ENCODE measurements at places on chromosomes 12 and 14.

DNA sequence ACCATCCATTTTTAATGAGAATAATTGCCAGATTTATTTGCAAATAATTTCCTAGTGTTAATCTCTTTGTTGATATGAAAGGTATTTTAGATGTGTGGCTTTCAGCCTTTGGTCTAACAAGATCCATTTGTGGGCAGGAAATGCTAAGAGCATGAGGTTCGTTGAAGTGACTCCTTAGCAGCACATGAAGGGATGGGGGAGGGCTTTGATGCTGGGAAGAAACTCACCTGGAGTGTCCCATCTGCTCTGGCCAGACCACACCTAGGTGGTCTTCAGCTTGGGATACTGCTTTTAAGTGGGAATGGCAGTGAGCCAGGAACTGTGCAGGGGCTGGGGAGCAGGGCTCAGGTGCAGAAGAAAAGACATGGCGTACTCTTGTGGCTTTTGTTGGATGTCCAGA lies 13.6 kb downstream of the SFSWAP start:
- no peak for DNase-seq

DNA sequence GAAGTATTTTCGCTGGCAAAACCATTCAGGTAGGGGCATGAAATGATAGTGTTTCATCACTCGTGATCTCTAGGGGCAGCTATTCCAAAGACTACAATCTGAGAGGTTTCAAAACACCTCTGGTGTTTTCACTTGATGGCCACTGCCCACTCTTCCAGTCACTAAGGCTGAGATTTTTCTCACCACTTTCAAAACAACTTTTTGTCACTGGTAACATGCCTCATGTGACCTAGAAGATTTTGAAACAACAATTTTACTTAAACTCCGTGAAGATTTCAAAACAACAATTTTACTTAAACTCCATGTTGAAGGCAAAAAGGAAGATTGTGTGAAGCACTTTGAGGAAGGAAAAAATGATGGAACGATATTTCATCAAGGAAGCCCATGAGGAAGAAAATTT lies 1.2 kb upstream of the IRAK3 start:
- DNase-seq, result no peak

- no peak for DNase-seq
Measured at GRCh38 chr14:90467501-90467900, 70.7 kb downstream of the CALM1 start.

DNA sequence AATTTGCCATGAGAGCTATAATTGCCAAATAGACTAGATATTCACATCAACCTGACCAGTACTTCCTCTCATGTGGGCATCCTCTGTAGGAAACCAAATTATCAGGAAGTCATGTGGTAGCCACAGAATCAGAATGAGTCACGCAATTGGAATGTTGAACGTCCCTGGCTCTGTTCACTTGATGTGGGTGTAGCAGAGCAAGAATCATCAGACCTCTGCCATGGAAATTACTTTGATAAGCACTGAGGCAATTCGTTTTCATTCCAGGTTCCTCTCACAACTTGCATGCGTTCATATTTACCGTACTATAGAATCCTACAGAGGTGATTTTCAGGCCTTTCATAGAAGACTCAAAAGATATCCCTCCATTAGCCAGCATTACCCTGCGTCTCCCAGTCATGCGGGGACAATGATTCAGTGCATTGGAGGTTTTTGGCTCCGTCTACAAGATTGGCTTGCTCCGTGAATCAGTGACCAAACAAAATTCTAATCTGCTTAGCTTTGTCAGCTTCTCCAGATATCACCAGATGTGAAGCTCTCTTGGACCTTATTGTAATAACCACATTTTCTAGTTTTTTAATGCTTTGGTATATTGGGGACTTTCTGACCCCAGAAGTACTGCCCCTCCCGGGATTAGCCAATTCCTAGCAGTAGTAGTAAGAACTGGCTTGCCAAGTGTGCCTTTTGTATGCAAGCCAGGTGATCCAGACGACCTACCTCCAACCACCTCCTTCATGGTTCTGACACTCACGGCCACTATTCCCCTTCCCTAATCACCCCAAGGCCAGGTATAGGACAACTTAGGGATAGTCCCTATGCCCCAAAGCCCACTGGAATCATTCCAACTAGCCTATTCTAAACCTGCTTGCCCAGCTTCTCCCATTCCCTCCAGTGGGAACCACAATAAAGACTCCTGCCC lies 133.4 kb downstream of the KICS2 start:
- no peak for DNase-seq

GRCh38 chr12:95611676-95612309 lies 60.5 kb upstream of the USP44 start:
- no peak for DNase-seq

- no peak for DNase-seq
Measured at GRCh38 chr12:10645910-10646309, 27.9 kb downstream of the STYK1 start.

- DNase-seq, result no peak
Measured at GRCh38 chr12:122238861-122239260, 13.0 kb upstream of the DIABLO start.

DNA sequence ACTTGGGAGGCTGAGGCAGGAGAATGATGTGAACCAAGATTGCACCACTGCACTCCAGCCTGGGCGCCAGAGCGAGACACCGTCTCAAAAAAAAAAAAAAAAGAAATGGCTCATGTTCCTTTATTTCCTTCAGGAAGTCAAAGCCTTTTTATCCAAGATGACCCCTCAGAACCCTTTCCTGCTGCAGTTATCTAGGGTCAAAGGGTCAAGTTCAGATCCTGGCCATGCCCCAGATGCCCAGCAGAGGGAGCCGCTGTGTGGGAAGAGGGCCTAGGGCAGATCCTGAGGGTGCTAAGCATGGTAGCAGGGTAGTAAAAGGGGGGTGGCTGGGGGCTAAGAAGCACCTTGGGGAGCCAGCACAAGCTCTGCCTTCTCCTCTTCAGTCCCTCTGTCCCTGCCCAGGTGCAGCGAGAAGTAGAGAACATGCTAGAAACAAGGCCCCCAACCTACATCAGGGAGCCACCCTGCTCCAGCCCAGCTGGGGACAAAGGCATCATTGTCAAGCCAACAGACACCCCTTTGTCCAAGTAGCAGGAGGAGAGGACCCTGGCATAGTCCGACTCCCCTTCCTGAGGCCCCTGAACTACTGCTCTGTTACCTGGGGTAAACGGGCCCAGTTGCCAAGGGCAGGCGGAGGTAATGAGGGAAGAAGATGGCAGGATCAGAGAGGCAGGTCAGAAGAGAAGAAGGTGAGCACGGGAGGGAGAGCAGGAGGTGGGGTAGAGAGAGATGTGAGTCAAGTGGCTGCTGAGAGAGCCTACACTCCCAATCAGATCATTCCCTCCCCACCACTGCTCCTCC lies 6.5 kb downstream of the NFE2 start:
- peak; percentile 61 for DNase-seq
